T-helper 17 cell (primary cell): ENCODE measurements at places on chromosomes 6 and 20. TPM values are rescaled to one million over a fixed set of nuclear protein-coding genes. Genes with fewer than 3 reads are reported as not detected.

- H3K4me3 ChIP-seq: no peak overlapping the region
- no peak for DNase-seq
- peaks cover 39% of the 10 kb centered on the region for H3K27me3 ChIP-seq
- no peaks in the 10 kb centered on the region for H3K4me1 ChIP-seq
Observed at GRCh38 chr6:3644739-3645012, 106.8 kb downstream of the PXDC1 start.

GRCh38 chr6:90495216-90495817, 91.6 kb downstream of the MAP3K7 start:
- no peak overlapping the region for H3K27ac ChIP-seq
- DNase-seq: no peak
- peaks cover 46% of the 10 kb centered on the region for H3K27me3 ChIP-seq

DNA sequence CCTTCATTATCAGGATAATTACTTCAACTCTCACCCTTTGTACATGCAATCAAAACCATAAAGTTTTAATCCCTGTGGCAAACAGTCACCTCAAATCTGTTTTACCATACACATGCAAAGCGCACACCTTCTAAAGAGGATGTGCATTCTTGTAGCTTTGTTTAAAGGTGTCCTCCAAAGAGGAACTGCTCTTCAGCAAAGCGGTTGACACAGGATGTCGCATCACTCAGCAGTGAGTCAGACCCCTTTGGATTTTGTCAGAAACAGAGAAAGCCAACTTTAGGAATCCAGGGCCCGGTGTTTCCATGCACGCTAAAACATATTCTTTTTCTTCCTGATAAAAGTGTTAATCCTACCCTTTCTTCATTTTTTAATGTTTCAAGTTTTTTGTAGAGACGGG, 268.3 kb upstream of the ARID1B start:
- H3K27me3 ChIP-seq: peaks cover 30% of the 10 kb centered on the region
- peaks cover 13% of the 10 kb centered on the region for H3K4me1 ChIP-seq
- no peaks in the 10 kb centered on the region for H3K36me3 ChIP-seq
- DNase-seq: no peak
- H3K4me3 ChIP-seq: no peak overlapping the region

DNA sequence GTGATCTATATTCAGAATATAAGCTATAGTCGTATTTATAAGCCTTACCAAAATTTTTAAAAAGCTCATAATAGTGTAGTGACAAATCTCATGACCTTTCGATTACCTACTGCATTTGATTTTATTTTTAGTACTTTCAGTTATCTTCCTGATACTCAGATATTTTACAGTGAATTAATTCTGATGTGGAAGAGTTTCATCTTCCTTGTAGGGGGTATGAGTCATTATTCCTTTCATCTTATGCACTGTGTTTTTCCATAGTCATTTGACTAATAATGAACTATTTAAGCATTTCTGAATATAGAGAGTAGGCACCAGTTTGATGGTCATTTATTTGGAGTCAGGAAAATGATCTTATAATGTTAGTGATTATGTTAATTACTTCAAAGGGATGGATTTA, 36.4 kb downstream of the HDGFL1 start:
- H3K27me3 ChIP-seq: no peaks in the 10 kb centered on the region
- no peaks in the 10 kb centered on the region for H3K4me1 ChIP-seq
- DNase-seq: no peak
- no peak overlapping the region for H3K27ac ChIP-seq
- no peak overlapping the region for H3K4me3 ChIP-seq

GRCh38 chr6:12312736-12313135, 22.6 kb downstream of the EDN1 start:
- H3K36me3 ChIP-seq: no peaks in the 10 kb centered on the region
- no peak for DNase-seq
- H3K4me1 ChIP-seq: no peaks in the 10 kb centered on the region
- H3K27me3 ChIP-seq: peaks cover 22% of the 10 kb centered on the region
- H3K4me3 ChIP-seq: no peak overlapping the region

OR12D3 gene
- total RNA-seq: not detected

FBXO30 gene
- 2.5 TPM for total RNA-seq

DNA sequence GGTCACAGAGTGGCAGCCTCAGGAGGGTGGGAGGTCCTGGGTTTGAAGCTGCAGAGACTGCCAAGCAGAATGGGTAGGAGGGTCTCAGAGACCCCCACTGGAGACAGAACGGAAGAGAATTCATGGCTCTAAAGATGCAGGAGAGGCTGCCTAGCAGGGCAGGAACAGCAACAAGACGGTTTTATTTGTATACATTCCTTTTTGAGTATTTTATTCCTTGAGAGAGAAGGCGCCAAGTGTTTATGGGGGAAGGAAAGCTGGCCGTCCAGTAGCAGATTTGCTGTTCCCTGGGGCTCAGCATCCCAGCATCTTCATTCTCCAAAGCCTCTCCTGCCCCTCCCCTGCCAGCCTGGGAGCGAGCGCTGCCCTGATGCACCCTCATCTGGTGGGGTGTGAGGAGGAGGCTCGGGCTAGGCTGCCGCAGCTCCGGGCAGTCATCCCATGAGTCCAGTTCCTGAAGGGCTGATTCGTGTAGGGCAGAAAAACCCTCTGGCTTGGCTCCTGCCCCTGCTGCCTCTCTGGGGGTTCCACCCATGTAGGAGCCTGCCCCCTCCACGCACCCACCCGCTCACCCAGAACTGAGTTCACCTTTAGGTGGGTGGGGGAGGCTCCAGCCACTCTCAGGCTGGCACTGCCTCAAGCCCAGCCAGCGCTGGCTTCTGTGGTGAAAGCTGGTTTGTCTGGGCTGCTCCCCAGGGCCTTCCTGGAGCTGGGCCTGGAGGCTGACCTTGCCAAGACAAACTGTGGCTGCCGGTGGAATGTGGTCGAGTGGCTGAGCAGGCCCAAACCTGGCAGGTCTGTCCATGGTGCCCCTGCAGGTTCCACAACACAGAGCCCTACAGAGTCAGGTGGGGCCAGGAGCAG, 32.4 kb downstream of the CPXM1 start:
- DNase-seq: no peak
- no peak overlapping the region for H3K4me3 ChIP-seq
- no peak overlapping the region for H3K27ac ChIP-seq

DNA sequence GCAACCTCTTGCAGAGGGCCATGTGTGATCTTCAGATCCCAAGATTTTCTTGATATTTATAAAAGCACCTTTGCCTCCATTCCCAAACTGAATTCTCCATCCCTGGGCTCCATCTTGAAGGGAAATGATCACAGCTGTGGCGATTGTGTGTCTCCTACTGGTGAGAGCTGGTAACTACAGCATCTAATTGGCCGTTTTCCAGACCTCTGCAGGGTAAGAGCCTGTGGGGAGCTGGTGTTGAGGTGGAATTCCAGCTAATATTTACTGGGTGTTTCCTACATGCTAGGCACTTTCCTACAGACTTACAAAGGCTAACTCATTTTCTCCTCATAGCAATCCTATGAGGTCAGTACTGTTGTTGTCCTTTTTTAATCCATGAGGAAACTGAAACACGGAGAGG, 59.2 kb upstream of the FNDC1 start:
- H3K27me3 ChIP-seq: no peaks in the 10 kb centered on the region
- H3K4me1 ChIP-seq: peaks cover 45% of the 10 kb centered on the region
- peak overlapping the region; percentile 97 for H3K27ac ChIP-seq
- H3K4me3 ChIP-seq: no peak overlapping the region

DNA sequence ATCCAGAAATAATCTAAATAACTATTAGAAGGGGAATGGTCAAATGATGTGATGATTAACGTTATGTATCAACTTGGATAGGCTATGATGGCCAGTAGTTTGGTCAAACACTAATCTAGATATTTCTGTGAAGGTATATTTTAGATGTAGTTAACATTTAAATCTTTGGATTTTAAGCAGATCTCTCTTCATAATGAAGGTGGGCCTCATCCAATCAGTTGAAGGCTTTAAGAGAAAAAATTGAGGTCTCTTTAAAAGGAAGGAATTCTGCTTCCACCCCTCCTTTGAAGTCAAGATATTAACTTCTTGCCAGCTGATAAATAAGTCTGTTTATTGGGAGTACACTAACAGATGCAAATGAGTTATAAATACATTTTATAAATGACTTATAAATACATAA, 760.0 kb upstream of the SLC35B3 start:
- H3K27me3 ChIP-seq: no peaks in the 10 kb centered on the region
- H3K36me3 ChIP-seq: no peaks in the 10 kb centered on the region
- H3K4me3 ChIP-seq: no peak overlapping the region
- no peak overlapping the region for H3K27ac ChIP-seq

GRCh38 chr6:80771941-80772340, 665.5 kb downstream of the BCKDHB start:
- H3K27me3 ChIP-seq: no peaks in the 10 kb centered on the region
- H3K4me3 ChIP-seq: no peak overlapping the region
- no peak for DNase-seq
- no peaks in the 10 kb centered on the region for H3K36me3 ChIP-seq
- H3K27ac ChIP-seq: no peak overlapping the region
- no peaks in the 10 kb centered on the region for H3K4me1 ChIP-seq

- H3K4me1 ChIP-seq: peaks cover 2% of the 10 kb centered on the region
- H3K27ac ChIP-seq: no peak overlapping the region
- H3K36me3 ChIP-seq: no peaks in the 10 kb centered on the region
- no peak overlapping the region for H3K4me3 ChIP-seq
- no peaks in the 10 kb centered on the region for H3K27me3 ChIP-seq
- no peak for DNase-seq
Observed at GRCh38 chr6:304833-305370, 12.6 kb downstream of the DUSP22 start.
